RPMI7951 (cell line): ENCODE measurements at places on chromosomes 2 and 18.

DNA sequence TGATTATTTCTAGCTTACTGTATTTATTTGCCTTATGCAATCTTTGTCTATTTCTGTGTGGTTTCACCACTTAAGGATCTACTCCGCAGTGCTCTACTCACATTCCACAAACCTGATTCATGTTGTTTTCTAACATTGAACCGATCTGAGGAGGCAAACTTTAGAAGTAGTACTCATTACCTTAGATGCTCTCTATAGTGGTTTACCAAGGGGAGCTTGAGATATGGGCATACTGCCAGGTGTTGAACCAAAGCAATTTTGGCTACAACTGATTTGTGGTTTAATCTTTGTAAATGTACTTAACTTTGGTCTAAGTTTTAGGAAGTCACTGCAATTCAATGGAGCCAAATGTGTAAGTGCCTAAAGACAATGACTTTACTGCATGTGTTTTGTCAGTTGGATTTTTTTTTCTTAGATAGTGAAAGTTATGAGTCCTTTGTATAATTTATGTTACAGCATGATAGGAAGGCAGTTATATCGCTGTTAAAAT is 50.1 kb downstream of the MAP2 start:
- peak; percentile 98 for DNase-seq

DNA sequence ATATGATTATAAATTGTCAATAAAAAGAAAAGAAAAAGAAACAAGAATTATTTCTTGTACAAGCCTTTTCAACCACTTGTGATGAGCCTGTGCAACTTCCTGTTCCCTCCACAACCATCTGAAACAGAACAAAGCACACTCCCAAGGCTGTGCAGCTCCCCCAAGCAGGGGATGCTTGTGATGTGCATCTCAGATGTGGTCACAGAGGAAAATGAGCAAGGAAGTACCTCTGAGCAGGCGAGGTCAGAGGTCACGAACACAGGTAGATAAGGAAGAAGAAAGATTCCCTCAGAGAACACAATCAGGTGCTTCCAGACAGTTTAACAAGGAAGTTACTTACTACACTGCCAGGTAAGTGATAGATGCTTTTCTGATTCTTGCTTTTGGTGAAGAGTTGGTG is 274.8 kb upstream of the SLC39A10 start:
- DNase-seq, result no peak

DNA sequence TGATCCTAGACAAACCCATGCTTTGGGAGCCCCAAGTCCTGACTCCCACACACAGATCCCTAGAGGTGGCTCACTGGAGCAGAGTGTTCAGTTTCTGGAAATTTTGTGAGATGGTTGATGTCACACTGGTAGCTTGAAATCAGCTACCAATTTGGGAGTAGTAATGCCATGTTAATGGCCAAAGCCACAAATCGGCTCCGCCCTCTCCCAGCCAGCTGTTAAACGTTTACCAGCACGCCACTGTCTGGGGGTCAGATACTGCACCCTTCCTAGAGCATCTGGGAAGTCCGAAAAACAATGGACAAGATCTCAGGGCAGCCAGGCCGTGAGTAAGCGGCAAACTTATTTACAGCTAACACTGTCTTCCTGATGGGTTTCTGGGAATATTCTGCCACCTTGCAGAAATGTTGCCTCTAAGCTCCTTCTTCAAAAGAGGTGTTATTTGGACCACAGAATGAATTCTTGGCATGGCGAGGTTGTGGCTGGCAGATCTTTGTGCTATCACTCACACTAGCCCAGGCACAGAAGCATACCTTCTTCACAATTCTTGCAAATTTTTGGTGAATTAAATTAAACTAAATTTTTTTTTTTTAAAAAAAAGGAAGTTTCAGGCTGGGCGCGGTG is 60.2 kb upstream of the FZD7 start:
- DNase-seq, result no peak

GRCh38 chr18:3454365-3455089 is 4.6 kb downstream of the TGIF1 start:
- peak; percentile 58 for DNase-seq

DNA sequence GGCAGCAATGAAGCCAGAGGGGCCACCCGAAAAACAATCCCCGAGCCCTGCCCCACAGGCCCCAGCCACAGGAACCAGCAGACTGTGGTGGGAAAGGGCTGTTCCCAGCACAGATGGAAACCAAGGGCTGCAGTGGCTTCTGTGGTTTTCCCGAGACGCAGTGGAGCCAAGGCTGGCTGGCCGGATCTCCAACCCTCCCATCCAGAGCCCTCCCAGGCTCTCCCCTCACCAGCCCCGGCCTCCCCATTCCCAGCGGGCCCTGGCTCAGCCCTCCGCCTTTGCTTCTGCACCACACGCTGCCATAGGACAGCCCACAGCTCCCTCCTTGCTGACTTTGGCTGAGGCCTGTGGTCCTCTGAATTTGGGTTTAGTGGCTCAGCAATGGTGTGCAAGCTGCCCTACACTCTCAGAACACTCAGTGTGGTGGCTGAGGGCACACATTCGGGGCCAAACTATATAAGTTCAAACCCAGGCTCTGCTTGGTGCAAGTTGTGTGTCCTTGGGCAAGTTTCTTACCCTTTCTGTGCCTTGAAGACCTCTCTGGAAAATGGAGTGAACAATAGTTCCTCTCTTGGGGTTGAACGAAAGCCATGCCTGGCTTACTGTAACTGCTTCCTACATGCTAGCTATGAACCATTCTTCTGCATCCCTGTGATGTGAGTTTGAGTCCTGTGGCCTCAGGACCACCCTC is 200.1 kb downstream of the SMAD7 start:
- peak; percentile 91 for DNase-seq

DNA sequence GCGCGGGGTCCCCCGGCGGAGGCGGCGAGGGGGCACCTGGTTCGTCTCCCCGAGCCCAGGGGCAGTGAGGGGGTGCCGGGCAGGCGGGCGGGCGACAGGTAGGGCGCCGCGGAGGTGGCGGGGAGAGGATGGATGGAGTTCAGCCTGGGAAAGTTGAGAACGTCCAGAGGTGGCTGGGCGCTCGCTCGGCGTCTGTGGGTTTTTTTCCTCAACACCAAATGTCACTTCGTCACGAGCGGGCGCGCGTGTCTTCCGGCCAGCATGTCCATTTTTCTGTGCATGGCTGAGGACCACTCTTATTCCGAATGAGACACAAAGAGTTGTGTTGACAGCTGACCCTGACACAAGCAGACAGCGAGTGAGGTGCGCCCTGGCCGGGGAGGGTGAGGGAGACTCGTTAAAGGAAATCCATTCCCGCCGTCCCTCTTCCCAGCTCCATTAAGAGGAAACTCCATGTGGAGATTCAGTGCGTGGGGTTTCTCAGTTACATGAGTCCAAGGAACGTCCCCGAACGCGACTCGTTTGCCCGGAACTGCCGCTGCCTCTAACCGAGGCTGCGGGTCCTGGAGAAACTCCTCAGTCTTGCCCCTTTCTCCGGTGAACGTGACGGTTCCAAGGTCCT is 859 bp downstream of the GREB1L start:
- DNase-seq, result no peak

- no peak for DNase-seq
These were observed 14.1 kb downstream of the ZNF516 start for GRCh38 chr18:76480913-76481312.

GRCh38 chr2:74831693-74832530 is 2.0 kb upstream of the HK2 start:
- DNase-seq, result peak; percentile 56

GRCh38 chr2:29618024-29618423 is 303.4 kb downstream of the ALK start:
- no peak for DNase-seq

DNA sequence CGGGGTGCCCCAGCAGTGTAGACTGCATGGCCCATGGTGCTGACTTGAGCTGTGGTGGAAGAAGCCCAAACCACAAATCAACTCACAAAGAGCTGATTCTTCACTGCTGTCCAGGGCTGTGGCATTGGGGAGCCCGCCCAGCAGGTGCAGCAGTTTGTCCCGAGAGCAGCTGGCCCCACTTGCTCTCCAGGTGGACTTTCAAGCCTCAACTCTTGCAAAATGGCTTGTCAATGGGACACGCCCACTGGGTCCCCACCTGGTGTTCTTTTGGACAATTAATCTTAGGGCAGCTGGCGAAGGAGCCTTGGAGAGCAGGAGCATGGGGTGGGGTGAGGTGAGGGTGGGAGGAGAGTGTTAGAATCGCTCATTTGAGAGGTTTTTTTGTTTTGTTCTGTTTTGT is 117.9 kb downstream of the MYCN start:
- no peak for DNase-seq

DNA sequence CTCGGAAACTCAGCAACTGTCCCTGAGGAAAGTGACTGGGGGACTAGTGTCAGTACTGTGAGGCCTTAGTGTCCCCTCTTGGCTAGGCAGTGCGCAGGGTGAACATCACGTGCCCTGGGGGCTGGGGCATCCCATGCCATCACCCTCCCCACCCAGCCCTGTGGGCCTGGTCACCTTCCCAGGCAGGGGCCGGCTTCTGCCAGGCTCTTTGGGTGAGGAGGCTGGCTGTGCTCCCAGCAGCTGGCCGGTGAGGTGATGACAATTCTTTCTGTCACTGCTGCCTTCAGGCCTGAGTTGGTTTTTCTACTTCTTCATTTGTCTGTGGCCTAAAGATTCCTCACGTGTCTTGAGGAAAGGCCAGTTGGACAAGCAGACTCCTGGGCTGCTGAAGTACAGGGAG is 180.8 kb downstream of the KLHL29 start:
- peak; percentile 65 for DNase-seq

GRCh38 chr2:10310309-10310888 is 7.7 kb downstream of the HPCAL1 start:
- no peak for DNase-seq

DNA sequence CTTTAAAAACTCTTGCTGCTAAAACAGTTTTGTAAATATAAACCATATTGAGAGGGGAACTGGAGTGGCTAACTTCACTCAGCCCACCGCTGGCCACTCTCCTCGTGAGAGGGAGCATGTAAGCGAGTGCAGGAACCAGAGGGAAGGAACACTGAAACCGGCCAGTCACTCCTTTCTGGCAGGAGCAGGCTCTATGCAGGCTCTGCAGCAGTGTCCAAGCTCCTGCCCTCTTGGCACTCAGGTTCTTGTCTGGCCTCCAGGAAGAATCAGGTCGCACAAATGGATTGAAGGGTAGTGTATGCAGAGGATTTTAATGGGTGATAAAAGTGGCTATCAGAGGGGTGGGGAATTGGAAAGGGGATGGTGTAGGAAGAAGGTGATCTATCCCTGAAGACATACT is 157.7 kb downstream of the TMX3 start:
- no peak for DNase-seq

DNA sequence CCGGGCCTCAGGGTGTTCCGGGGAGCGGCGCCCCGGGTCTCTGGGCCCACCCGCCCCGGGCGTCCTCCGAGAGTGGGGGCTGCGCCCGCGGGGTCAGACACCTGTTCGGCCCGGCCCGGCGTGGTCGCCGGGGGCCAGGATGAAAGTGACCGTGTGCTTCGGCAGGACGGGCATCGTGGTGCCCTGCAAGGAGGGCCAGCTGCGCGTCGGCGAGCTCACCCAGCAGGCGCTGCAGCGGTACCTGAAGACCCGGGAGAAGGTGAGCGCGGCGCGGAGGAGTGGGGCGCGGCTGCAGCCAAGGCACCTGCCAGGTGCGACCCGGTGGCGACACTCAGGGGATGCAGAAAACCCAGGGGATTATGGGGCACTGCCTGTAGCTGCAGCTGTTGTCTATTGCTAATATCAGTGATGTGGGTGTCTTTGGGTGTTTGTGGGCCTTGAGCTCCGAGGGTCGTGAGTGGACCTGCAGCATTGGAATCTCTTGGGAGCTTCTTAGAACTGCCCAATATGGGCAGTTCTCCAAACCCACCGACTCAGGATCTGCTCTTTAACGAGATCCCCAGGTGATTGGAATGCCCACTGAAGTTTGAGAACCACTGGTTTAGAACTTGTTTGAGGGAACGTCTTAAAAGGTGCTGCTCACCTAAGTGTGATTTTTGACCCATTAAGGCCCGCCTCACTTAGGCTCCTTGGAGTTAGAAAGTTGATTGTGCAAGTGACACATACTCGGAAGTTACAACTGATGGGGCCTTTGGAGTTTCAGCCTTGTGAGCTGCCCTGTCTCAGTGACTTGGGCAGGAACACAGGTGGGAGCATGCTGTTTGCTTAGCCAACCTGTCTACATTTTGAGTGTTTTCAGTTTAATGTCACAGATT is 823 bp downstream of the PARD3B start:
- no peak for DNase-seq

DNA sequence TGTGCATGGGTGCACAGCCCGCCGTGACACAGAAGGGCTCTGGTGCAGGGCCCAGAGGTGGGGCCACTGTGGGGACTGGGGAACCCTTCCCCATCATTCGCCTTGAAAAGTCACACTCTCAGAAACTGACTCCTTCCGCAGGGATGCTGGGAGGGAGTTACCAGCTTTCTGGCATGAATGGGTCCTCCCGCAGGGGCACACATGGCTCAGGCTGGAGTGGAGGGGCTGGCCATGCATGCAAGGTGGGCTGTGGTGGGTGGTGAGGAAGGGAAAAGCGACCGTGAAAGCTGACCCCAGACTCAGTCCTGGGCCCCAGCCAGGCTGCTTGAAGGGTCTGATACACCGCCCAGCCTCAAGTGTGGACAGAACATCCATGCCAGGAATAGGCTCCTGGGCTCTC is 201.1 kb downstream of the TNS1 start:
- no peak for DNase-seq

GRCh38 chr2:225013425-225014365 is 28.6 kb downstream of the DOCK10 start:
- DNase-seq, result peak; percentile 30

DNA sequence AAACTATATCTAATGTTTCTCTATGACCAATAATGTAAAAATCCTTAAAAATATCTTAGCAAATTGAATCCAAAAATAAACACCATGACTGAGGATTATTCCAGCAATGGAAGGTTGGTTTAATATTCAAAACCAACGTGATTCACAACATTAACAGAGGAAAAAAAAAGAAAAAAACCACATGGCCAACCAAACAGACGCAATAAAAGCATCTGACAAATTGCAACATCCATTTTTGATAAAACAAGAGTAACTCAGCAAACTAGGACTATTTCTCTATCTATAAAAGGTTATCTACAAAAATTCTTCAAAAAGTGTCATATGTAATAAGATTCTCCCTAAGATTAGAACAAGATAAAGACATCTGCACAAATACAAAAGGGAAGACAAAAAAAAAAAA is 28.9 kb downstream of the PPP3R1 start:
- no peak for DNase-seq

- no peak for DNase-seq
These were observed 353.0 kb downstream of the MYCN start for GRCh38 chr2:16293398-16293797.

- DNase-seq, result no peak
These were observed 2.1 kb downstream of the FAM178B start for GRCh38 chr2:96984300-96984699.

DNA sequence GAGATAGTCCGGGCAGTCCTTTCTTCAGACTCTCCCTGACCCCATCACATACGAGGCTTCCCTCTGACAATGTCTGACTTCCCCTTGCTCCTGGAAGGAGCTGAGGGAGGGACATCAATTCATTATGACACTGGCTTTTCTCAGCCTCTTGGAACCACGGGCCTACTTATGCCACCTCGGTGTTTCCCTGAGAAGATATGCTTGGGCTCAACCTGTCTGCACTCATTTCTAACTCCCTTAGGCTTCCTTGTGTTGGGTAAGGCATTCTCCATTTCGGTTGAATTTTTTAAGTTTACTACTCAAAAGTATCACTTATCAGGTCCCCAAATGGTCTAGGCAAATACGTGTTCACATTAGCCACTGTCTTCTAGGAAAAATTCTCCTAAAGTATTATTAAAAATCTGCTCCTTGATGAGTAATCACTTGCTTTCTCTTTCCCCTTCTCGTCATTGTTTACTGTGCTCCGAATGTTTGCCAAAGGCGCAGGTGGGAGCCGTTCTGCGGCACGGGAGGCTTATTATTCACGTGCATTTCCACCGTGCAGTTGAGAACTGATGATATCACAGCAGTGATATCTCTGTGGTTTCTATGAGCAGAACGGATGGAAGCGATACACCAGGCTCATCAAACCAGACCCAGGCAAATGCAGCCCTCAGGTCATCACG is 33.1 kb downstream of the ARL4C start:
- no peak for DNase-seq
